Body of pancreas (tissue), 4 donors: ENCODE measurements at places on chromosomes 13 and 19. TPM values are rescaled to one million over a fixed set of nuclear protein-coding genes. Genes with fewer than 3 reads are reported as not detected.

LYPD5 gene
- not detected for total RNA-seq

NLRP5 gene
- not detected for total RNA-seq

ZIK1 gene
- 0.78 TPM for total RNA-seq

GRCh38 chr19:12494260-12494860 lies 9.7 kb upstream of the ZNF709 start:
- no peak for DNase-seq

DNA sequence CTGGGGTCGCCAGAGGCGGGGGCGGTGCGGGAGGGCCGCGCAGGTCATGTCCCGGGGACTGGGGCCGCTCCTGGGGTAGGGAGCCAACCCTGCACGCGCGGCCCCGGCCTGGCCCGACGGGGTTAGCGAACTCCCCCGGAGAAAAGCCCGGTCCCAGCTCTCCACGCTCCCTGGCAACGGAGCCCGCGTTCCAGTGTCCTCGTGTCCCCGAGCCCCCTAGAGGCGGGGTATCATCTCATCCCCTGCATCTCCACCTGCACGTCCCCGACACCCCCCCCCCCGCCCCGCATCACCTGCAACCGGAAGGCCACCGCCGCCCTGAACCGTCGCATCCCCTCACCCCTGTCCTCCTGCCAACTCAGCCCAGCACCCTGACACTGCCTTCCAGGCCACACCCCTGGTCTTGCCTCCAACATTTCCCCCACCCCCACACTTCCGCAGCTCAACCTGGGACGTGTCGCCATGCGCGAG lies 2.7 kb downstream of the WDR88 start:
- DNase-seq, result no peak
